ENCODE measurements at places on chromosomes 4 and X. TPM values are rescaled to one million over a fixed set of nuclear protein-coding genes. Genes with fewer than 3 reads are reported as not detected.

GRCh38 chr4:25667931-25668557 lies 12.4 kb downstream of the SLC34A2 start:
- no peak for DNase-seq

DNA sequence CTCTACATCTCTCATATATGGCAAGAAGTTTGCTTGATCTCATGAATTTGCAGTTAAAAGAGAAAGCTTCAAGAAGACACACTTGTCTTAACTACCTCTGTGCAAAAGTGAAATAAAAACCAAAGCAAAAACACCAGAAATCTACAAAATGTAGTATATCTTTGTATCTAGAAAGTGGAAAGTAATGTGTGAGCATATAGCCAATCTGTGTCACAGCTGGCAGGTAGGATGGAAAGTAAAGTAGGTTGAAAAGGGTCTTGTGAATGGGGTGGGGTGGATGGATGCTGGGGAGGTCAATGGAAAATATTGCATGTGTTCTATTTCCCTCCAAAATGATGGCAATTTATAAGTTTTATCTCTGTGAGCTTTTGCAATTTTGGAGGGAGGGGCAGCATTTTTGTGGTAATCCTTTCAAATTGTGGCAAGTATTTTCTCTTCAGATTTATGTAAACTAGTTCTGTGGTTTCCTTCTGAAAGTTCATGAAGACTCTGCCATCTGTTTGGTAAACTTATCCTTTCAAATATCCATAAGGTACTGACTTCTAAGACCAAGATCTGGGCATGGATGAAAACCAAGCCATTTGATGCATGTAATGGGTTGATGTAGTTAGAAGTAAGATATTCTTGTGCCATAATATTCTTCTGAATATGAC lies 215.9 kb upstream of the GIMD1 start:
- DNase-seq, result peak; percentile 80

DNA sequence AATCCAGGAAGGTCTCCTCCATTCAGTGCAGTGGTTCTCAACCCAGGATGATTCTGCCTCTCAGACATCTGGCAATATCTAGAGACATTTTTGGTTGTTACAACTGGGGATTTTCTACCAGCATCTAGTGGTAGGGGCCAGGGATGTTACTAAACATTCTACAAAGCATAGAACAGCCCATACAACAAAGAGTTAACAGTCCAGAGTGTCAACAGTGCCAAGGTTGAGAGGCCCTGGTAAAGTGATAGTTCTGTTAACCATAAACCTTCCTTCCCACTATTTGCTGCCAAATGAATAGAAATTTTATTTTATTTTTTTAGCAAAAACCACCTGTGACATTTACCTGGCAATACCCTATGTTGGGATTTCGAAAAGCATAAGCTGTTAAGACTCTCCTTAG lies 92.8 kb upstream of the UCP1 start:
- no peak for DNase-seq

DNA sequence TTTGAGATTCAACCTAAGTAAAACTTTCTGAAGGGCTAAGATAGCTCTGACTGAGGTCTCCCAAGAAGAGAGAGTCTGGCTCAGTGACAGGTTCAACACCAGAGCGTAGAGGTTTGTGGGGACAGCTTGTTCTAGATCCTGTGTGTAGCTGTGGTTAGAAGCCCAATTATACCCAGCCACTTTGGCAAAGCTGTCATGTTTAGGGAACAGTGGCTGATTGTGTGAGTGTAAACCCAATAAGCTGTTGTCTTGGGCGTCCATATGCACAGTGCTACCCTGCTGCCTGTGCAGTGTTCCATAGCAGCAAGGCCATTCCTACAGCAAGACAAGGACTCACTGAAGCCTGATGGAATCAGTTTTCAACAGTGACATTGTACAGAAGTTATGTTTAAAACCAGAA lies 11.2 kb upstream of the SCRG1 start:
- DNase-seq, result no peak

DNA sequence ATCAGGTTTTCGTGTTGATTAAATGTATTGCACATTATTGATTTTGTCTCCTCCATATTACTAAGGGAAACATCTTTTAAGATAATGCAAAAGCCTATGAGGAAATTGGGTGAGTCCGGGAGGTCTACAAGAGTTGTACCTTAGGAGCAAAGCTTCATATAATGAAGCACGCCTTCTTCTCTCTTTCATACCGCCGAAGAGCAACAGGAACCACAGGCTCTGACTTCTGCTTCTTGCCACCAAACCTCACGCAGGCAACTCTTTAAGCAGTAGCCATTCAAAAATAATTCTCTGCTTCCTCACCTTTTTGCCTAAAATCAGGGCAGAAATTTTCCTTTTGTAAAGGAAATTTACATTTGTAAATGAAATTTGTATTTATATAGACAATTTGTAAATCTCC lies 139.6 kb downstream of the SPRY1 start:
- no peak for DNase-seq

DNA sequence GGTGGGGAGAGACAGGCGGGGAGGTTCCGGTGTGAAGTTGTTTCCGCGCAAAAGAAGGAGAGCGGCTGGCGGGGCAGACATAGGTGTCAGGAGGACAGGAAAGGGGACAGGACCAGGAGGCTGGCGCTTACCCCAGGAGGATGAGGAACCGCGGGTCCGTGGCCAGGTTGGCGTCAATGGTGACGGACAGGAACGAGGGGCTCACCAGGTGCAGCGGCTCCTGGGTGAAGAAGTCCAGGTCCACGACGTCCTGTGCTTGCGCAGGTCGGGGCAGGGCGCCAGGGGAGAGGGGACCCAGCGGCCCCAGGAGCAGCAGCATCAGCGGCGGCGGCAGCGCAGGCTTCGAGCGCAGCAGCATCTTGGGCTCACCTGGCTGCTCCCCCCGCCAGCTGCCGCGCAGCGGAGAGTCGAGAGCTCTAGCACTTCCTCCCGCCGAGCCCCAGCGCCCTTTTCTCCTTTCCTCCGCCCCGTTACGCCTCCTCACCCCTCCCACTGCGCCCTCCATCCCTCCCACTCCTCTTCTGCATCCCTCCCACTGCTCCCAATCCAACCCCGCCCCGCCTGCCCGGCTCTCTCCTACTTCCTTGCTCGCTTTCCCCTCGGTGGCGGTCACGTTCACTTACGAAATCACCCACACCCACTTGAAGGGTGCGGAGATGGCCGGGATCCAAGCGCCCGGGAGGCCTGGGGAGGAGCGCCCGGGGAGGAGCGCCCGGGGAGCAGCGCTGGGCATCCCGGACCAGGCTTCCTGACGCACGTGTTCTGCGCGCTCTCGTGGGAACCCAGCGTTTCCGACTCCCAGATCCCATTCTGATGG lies at the start of gene HPSE:
Gene HPSE (minus strand): TSS at position 424 of the 817 bp plus-strand sequence. CDS start 66 bp downstream, at position 358.
- peak; percentile 66 for DNase-seq

- DNase-seq, result peak; percentile 77
Observed at GRCh38 chr4:41432881-41433280, 105.1 kb upstream of the LIMCH1 start.

- peak; percentile 70 for DNase-seq
Observed at GRCh38 chr4:140861359-140862176, 105.4 kb upstream of the TBC1D9 start.

DNA sequence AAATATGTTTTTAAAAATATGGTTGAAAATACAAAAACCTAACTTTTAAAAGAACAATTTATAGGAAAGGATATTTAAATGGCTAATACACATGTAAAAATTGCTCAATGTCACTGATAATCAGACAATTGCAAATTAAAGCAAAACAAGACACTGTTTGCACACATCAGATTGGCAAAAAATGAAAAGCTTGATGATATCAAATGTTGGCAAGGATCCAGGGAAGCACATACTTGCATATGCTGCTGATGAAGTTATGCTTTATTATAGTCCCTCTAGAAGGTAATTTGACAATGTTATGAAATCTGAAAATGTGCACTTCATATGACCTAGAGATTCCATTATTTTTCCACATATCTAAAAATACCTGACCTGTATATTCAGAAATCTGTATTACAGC lies 45.7 kb upstream of the EPGN start:
- DNase-seq, result no peak

DNA sequence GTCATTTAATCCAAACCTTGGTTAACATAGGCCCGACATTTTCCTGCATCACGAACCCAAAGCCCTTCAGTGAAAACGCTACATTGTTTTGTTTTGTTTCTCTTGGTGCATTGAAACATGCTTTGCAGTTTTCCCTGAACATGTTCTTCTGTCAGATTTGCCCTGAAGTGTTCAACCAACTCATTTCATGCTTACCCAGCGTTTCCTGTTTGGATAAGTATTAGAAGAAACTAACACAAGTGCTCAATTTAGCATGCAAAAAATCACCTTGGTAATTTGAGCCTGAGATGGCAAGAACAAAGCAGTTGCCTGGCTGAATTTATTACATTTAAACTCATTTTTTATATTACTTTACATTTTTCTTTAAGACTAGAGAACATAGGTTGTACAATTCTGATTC lies 160.1 kb upstream of the VCX3A start:
- DNase-seq, result no peak

DNA sequence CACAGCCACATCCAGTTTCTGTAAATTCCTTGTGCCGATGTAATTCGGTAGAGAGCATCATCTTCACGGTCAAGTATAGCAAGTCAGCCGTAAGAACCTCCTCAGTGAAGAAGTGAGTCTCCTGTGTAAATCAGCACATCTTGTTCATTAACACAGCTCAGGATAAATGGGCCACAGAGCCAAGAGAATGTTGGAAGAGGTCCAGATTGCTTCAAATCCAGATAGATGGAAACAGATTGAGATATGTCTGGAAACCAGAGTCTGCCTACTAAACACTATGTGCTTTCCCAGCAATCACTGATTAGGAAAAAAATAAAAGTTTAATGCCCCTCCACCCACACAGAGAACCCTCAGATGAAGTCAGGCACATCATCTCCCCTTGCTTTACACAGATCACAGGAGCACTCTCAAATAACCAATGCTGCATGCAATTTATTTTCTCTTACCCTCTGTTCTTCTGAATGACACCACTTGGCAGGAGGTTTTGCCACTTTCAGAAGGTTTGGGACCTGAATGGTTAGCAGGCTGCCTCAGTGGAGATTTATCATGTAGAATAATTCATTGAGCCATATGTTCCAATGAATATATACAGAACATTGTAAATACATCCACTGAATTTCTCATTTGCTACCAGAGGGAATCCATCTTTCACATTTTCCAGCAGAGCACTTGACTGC lies 357.7 kb downstream of the C4orf33 start:
- no peak for DNase-seq

- no peak for DNase-seq
Observed at GRCh38 chr4:182169987-182170386, 73.2 kb upstream of the TENM3 start.

GRCh38 chr4:184453365-184454160 lies 20.8 kb downstream of the IRF2 start:
- peak; percentile 48 for DNase-seq

- DNase-seq, result peak; percentile 32
Observed at GRCh38 chr4:128810331-128810870, 901 bp downstream of the JADE1 start.

The SYP gene
- total RNA-seq, result 2.0 TPM

The STS gene
- total RNA-seq, result 7.9 TPM

The STAP1 gene
- total RNA-seq, result not detected

The PDGFRA gene
- total RNA-seq, result 0.98 TPM

The CT45A1 gene
- total RNA-seq, result not detected

The CFAP99 gene
- total RNA-seq, result not detected

The IL2 gene
- total RNA-seq, result not detected

Measured in LHCN-M2 (cell line).